ENCODE measurements at places on chromosomes 5 and 9.

DNA sequence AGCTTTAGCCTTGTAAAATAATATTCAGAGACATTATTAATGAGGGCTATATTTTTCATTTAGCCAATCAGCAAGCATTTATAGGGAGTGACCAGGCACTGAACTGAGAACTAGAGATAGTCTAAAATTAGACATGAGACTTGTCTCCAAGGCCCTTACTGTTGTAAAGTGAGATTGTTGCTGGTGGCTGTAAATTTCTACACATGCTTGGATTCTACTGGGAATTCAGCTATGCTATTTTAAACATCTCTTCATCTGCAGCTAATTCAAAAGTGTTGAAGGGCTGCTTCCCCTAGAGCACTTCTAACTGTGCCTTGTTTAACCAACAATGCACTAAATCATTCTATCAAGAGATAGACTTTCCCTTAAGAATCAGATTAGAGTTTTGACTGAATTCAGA, 67.4 kb downstream of the CHSY3 start:
- no peak for DNase-seq

- no peak for DNase-seq
Measured at GRCh38 chr5:180367991-180368390, 14.9 kb upstream of the GFPT2 start.

DNA sequence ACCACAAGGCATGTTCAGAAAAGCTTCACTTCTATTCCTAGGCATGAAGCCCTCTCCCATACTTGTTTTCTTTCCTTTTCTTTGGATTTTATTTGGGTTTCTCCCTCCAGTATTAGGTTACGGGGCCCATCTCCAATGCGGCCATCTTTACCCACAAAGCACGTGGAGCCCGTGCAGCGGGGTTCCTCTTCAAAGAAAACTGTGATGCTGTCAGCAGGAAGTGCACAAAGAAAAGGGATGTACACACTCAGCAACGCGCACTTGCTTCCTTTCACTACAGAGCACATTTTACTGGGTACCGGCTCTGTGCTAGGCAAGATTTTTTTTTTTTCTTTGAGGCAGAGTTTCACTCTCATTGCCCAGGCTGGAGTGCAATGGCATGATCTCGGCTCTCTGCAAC, 106.6 kb downstream of the COL23A1 start:
- no peak for DNase-seq

- DNase-seq, result no peak
Measured at GRCh38 chr5:2193542-2194235, 311.0 kb upstream of the IRX4 start.

- no peak for DNase-seq
Measured at GRCh38 chr5:20286512-20286911, 298.5 kb upstream of the CDH18 start.

All from NCI-H1694 (cell line).